ENCODE measurements at places on chromosomes 1 and 21. TPM values are rescaled to one million over a fixed set of nuclear protein-coding genes. Genes with fewer than 3 reads are reported as not detected.

The FOXO6 gene
- total RNA-seq, result not detected

The MNDA gene
- total RNA-seq, result not detected

The CFHR5 gene
- total RNA-seq, result not detected

The C8A gene
- total RNA-seq, result not detected

The MATN1 gene
- not detected for total RNA-seq
